IPS DF 6.9 (cell line): ENCODE measurements at places on chromosomes 11 and 22.

- no peak for DNase-seq
Observed at GRCh38 chr11:33110083-33110482, 51.2 kb downstream of the CSTF3 start.

DNA sequence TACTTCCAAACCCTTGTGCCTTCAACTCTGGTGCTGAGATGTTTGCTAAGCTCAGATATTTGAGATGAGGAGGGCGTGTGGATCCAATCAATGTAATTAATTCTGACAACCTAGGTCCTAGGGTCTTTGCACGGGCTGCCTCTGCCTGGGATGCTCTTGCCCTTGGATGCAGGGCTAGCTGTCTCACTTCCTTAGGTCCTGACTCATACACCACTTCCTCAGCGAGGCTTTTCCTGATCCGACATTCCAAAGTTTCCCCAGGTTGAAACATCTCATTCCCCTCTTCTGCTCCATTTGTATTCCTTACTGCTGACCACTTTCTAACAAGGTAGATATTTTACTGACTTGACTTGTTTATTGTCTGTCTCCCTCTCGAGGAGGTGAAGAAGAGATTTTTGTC is 43.0 kb upstream of the NTM start:
- DNase-seq: no peak

DNA sequence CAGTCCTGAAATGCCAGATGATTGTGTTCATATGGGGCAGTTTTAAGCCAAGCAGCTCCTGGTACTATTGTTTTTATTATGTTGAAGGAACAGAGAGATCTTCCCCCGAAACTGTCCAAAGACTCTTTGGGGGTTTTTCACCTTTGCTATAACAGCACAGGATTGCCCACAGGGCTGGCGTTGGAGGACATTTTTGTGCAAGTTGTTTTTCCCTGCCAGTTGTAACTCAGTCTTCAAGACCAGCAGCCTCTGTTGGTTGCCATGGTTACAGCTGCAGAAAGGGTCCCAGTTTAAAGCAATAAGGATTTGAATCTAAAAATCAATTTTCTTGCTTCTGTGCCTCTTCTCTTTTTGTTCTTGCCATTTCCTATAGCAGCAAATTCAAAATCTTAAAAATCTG is 45.4 kb upstream of the YWHAH start:
- DNase-seq: no peak

DNA sequence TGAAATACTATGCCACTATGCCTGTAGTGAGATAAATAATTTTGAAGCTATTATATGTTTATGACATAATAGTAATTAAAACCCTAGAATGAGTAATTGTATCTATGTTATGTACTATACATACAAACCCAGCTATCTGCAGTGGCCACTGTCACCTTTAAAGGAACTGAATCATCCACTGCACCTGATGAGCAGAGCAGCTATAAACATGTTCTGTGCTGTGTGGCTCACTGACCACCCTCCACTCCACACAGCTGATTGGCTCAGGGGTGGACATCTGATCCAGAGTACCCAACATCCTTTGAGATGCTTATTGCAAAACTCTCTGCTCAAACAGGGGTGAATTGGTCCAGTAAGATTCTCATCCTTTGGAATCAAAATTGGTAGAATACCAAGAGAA is 19.2 kb upstream of the RRAS2 start:
- DNase-seq: no peak
